ENCODE measurements at places on chromosomes 4 and X.
A peak's percentile ranks its signal among the peaks of the same experiment; 100 is the strongest.

DNA sequence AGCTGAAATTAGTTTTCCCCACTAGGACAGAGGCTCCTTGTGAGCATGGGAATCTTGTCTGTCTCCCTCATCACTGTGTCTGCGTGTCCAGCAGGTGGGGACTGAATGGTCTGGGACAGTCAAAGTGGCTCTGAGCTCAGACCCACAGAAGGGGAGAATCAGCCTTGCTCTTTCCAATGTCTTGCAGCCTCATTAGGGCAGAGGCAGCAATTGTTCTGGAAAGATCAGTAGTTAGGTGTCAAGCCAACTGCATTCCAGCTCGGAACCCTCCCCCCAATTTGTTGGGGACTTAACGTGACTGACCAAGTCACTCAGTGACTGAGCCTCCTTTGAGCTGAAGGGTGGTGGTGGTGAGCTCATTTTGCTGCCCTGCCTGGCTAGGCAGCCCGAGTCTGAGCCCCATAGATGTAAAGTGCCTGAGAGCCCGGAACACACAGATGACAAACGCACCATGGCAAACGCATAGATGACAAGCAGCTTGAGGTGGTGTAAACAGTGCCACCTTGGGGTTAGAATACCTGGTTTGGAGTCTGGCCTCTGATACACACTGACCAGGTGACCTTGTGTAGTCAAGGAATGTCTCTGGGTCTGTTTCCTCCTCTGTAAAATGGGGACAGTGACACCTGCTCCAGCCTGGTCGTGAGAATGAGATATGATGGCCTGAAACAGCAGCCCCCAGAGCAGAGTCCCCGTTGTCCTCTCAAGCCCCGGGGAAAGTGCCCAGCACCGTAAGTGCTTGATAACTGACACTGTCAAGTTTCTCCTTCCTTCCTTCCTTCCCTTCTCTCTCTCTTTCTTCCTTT, 2.7 kb upstream of the SORCS2 start:
- DNase-seq: no peak

DNA sequence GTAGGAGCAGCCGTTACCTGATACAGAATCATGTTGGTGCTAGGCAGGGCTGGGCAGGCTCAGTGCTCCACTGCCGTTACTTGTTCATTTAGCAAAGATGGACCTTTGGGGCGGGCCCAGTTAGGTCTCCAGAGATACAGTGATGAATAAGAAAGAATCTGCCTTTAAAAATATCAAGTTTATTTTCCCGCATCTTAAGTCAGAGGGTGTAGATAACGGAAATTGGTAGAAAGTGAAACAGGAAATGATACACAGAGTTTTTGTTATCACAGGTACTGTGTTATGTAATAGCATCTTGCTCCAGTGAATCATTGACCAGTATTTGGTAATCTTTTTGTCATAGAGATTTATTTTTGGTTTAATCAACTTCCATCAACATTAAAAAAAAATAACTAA, 5.5 kb downstream of the TMEM131L start:
- DNase-seq: no peak

DNA sequence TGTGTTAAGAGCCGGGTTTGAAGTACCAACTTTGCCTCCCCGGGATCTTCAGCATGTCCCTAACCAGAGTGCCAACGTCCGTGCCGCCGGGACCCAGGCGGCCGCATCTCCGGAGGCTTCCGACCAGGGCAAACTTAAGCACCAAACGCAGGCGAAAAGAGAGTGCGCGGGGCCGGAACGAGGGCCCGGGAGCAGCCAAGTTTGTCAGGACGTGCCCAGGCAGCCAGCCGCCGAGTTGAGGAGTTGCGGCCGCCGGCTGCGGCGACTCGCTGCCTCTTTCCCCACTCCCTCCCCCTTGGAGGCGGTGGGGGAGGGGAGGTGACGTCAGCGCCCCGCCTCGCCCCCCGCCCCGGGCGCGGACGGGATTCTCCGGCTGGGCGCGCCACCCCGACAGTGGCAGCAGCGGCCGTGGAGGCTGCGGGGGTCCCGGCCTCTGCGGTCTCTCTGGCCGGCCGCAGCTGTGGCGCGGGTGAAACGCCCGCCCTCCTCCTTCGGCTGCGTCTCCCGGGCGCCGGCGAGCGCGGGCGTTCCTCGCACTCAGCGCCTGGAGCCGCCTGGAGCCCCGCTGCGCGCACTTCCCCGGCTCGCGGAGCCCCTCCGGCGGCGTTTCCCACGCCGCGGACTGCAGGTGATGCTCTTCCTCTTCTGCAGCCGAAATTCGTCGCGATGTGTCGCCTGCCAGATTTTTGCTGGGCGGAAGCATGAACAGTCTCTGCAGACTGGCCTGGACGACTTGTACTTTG, 2.9 kb upstream of the FAT1 start:
- peak; percentile 75 for DNase-seq

DNA sequence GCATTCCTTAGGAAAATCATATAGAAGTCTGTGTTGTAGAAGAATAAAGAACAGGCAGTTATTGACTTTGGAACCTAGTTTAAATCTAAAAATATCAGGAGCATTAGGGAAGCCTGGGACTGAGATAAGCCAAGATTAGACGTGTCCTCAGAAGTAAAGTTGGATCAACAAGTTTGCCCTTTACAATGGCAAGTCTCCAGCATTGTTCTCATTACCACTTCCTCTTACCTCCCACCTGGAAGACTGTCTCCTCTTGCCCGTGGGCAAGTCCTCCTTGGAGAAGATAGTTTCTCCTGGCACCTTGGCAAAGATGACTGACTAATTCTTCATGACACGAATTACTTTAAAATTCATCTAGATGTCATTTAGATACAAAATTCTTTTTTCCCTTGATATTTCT, 37.8 kb downstream of the CNKSR2 start:
- DNase-seq: no peak

DNA sequence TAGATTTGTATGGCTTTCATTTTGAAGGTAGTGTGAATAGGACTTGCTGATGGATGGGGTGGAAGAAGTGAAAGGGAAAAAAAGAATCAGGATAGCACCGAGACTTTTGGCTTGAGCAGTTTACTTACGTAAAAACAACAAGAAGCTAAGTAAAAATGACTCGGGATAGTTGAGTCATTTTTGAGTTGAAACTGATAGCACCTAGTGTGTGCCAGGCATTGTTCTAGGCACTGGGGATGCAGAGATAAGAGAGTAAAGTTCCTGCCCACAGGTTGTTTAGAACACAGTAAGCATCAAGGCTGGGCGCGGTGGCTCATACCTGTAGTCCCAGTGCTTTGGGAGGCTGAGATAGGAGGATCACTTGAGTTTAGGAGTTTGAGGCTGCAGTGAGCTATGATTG, 34.7 kb downstream of the ADD1 start:
- DNase-seq: no peak

DNA sequence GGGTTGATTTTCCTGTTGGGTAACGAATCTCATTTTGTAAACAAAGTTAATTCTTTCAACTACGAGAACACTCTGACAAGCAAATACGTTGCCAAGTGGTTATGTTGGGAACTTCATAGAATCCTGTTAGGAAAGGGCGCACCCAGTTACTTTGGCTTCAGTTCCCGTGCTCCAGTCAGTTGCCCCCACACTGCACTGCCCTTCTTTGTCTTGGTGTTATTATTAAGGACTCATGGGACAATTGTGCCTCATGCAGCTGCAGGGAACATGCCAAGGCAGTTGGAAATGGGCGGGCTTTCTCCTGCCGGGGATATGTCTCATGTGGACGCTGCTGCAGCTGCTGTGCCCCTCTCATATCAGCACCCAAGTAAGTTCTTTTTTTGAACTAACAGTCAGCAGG, 28.9 kb downstream of the OFD1 start:
- DNase-seq: no peak

GRCh38 chrX:72180539-72180938, 1.0 kb upstream of the PIN4 start:
- peak; percentile 19 for DNase-seq

GRCh38 chr4:164204434-164204833, 549.5 kb upstream of the SMIM31 start:
- DNase-seq: no peak

- DNase-seq: no peak
Measured at GRCh38 chr4:59728496-59728895, 1471.6 kb upstream of the ADGRL3 start.

DNA sequence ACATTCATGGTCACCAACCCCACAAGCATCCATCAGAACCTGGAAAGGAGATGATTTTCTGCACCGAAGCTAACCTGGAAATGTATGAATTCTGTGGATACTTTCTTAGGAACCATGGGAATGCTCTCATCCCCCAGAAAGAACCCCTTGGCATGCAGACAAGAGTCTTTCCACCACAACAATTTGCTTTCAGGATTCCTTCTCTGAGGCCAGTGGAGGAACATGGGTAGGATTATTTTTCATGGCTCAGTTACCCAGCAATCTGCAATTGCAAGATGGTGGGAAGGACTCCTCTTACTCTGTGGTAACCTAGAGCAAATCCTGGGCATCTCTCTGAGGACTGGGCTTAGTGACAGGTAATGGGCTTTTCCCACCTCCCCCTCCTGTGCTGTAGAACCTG, 131.9 kb upstream of the MSX1 start:
- DNase-seq: no peak

DNA sequence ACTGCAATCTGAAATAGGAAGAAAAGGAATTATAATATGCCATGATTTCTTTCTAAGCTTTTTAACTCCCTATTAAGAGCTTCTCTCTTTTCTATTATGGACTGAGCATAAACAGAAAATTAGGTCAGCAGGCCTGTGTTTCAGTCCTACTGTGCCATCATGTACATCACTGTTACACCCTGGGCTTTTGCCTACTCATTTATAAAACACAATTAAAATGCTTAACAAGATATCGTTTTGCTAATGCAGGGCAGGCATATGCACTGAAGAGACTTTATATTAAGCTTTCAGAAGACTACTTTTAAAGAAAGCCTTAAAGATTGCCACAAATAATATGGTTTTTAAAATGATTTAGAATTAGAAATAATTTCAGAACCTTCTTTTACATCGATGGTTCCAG, 828 bp upstream of the BBS12 start:
- no peak for DNase-seq

Data from SK-N-SH (cell line).